ENCODE measurements at places on chromosomes 7 and 10. TPM values are rescaled to one million over a fixed set of nuclear protein-coding genes. Genes with fewer than 3 reads are reported as not detected.
A peak's percentile ranks its signal among the peaks of the same experiment; 100 is the strongest.

Gene SYT15B
- 0.27 TPM for total RNA-seq

Gene PNLIPRP1
- not detected for total RNA-seq

Gene MYO3A
- 0.84 TPM for total RNA-seq

Gene NRCAM
- total RNA-seq = 17.5 TPM

DNA sequence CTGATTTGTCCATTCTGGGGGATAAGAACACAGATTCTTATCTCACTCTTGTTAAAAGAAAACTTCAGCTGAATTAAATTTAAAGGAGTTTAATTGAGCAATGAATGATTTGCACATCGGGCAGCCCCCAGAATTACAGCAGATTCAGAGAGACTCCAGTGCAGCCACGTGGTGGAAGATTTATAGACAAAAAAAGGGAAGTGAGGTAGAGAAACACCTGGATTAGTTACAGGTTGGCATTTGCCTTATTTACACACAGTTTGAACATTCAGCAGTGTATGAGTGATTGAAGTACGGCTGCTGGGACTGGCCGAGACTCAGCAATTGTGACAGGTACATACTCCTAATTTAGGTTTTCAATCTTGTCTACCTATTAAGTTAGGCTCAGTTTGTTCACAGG, 46.5 kb upstream of the FAM20C start:
- H3K27ac ChIP-seq = no peak overlapping the region
- no peak overlapping the region for H3K4me3 ChIP-seq
- no peak for DNase-seq
- H3K36me3 ChIP-seq = no peaks in the 10 kb centered on the region
- peaks cover 36% of the 10 kb centered on the region for H3K4me1 ChIP-seq
- no peaks in the 10 kb centered on the region for H3K27me3 ChIP-seq

- H3K4me1 ChIP-seq = peaks cover 24% of the 10 kb centered on the region
- peak overlapping the region; percentile 59 for H3K27ac ChIP-seq
- H3K4me3 ChIP-seq = no peak overlapping the region
- no peaks in the 10 kb centered on the region for H3K36me3 ChIP-seq
- peak; percentile 70 for DNase-seq
- no peaks in the 10 kb centered on the region for H3K27me3 ChIP-seq
Observed at GRCh38 chr10:3573498-3573897, 211.5 kb downstream of the KLF6 start.

Gene NOC3L
- total RNA-seq = 20.6 TPM

DNA sequence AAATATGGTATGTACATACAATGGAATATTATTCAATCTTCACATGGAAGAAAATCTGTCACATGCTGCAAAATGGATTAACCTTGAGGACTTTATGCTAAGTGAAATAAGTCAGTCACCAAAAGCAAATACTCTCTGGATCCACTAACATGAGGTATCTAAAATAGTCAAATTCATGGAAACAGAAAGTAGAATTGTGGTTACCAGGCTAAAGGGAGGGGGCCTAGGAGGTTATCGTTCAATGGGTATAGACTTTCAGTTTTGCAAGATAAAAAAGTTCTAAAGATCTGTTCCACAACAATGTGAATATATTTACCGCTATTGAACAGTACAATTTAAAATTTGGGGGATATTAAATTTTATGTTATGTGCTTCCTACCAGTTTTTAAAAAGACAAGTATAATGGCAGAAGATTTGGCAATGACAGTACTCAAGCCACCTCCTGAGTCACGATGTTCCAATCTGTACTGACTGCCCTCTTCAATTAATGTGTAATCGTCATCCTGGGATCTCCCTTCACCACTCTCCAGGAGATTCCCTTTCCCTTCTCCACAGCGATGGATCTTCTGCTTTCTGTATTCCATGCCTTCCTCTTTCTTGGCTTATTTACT, 32.3 kb upstream of the IL6 start:
- no peak overlapping the region for H3K27ac ChIP-seq
- no peak for DNase-seq
- H3K4me3 ChIP-seq = no peak overlapping the region
- H3K36me3 ChIP-seq = no peaks in the 10 kb centered on the region

- no peak overlapping the region for H3K4me3 ChIP-seq
- no peaks in the 10 kb centered on the region for H3K36me3 ChIP-seq
- peaks cover 46% of the 10 kb centered on the region for H3K4me1 ChIP-seq
- no peaks in the 10 kb centered on the region for H3K27me3 ChIP-seq
Observed at GRCh38 chr10:69438536-69439349, 12.5 kb upstream of the TSPAN15 start.

Gene IL15RA
- total RNA-seq = 1.5 TPM

Gene ARHGEF35
- 0.80 TPM for total RNA-seq

DNA sequence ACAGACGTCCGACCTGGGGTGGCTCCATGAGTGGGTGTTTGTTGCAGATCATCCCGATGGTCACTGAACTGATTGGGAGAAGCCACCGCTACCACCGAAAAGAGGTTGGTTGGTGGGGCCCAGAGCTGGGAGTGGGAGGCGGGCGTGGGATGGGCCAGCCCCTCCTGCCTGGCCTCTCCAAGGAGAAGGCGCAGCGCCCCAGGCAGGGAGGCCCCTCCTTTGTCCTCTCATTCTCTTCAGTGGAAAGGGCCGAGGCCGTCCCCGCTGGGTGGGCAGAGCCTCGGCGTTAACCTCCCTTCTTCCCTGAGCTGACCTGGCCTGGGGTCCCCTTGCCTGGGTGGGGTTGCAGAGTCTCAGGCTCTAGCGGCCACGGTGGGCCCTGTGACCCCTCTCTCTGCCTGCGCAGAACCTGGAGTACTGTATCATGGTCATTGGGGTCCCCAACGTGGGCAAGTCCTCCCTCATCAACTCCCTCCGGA, 5.2 kb downstream of the MTG1 start:
- peaks cover 8% of the 10 kb centered on the region for H3K4me1 ChIP-seq
- H3K4me3 ChIP-seq = no peak overlapping the region
- no peak overlapping the region for H3K27ac ChIP-seq

- H3K27ac ChIP-seq = peak within 1 kb of the TSS; percentile 90
- peak within 1 kb of the TSS; percentile 85 for H3K4me3 ChIP-seq
- no peaks in the 10 kb centered on the region for H3K27me3 ChIP-seq
- DNase-seq = peak; percentile 79
Observed at GRCh38 chr10:103855424-103855823, at the start of gene SH3PXD2A. TSS of gene SH3PXD2A (minus strand) at chr10:103855576. CDS start at chr10:103855266, 310 bp downstream.

DNA sequence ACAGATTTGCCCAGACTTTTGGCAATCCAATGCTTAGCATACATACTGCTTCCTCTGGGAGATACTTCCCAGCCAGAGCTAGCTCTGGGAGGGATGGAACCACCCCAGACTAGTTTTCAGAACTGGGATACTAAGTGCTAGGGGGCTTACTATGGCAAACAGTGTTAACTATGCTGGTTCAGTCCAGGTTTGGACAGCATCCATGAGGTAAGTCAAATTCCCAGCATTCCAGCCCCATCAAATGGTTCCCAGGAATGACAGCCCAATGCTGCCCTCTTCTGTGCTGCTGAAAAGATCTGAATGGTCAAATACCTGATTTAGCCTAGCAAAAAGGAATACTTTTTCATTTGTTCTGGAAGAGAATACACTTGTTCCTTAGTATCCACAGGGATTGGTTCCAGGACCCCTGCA, 141.7 kb upstream of the CCDC6 start:
- no peak overlapping the region for H3K4me3 ChIP-seq
- H3K36me3 ChIP-seq = no peaks in the 10 kb centered on the region
- no peak overlapping the region for H3K27ac ChIP-seq
- no peak for DNase-seq

GRCh38 chr10:73044378-73045285, 52.0 kb downstream of the P4HA1 start:
- H3K4me1 ChIP-seq = peaks cover 2% of the 10 kb centered on the region
- H3K27ac ChIP-seq = peak overlapping the region; percentile 45
- DNase-seq = peak; percentile 87
- peaks cover 23% of the 10 kb centered on the region for H3K36me3 ChIP-seq
- no peak overlapping the region for H3K4me3 ChIP-seq

GRCh38 chr7:43492896-43493295, 90.0 kb upstream of the STK17A start:
- no peaks in the 10 kb centered on the region for H3K27me3 ChIP-seq
- H3K4me3 ChIP-seq = no peak overlapping the region
- no peaks in the 10 kb centered on the region for H3K4me1 ChIP-seq
- H3K27ac ChIP-seq = no peak overlapping the region

Gene GPR85
- total RNA-seq = 1.2 TPM
